ENCODE measurements at places on chromosomes 16 and 17.
A peak's percentile ranks its signal among the peaks of the same experiment; 100 is the strongest.

DNA sequence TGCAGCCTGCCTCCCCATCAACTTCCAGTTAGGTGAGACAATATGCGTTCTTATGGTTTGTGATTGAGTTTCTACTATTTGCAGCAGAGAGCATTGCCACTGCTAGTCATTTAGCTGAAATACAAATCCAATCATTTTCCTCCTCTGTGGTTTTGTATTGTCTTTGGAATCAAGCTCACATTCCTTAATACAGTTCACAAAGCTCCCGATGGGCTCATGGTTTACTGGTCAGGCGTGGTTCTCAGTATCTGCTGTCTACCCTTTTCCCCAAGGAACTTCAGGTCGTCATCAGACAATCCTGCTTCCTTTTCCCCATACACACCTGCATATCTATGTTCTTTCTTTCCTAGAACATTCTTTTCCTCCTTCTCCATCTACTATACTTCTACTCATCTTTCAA is 69.6 kb upstream of the GAS7 start:
- DNase-seq = no peak

- DNase-seq = no peak
Observed at GRCh38 chr17:82909322-82909904, 69.6 kb upstream of the ZNF750 start.

GRCh38 chr17:66063686-66064085 is 128.2 kb downstream of the CEP112 start:
- no peak for DNase-seq

GRCh38 chr17:38509772-38510420 is 81.6 kb downstream of the ARHGAP23 start:
- no peak for DNase-seq

DNA sequence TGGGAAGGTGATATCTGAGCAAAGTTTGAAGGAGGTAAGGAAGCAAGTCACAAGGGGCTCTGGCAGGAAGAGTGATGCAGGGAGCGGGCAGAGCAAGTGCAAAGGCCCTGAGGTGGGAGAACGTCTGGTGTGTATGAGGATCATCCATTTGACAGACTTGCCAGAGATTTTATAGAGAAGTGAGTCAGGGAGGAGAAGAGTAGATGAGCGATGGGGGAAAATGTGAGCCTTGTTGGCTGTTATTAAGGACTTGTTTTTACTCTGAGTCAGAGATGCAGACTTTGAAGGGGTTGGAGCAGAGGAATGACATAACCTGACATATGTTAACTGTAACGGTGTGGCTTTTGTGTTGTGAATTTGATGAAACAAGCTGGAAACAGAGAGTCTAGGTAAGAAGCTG is 3.5 kb upstream of the CLEC10A start:
- DNase-seq = no peak

GRCh38 chr17:74807925-74808324 is 31.8 kb upstream of the NAT9 start:
- DNase-seq = peak; percentile 76

DNA sequence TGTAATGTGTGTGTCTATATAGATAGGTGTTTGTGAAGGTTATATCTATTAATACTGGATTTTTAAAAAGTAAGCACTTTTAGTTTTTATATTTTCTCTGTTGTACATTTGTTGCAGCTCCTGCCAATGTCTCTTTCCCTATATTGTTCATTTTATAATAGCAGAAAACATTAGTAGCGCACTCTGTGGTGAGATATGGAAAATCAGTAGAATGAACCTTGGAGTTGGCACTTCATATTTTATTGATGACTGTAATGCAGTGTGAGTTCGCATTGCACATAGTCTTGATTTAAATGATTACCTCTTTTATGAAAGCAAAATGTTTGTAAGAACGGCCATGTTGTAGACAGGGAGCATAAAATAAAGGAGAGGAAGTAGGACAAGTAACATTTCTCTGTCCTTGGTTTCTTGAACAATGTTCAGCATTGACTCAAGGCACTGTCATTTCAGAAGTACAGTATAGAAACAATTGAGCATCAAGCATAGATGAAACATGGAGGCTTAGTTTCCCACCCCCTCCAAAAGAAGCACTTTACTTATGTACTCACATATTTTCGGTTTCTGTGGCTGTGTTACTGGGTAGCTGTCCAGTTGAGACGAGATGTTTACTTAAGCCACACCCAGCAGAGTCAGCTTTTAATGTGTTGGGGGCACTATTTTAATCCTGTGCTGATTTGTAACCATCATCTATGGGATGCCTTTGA is 74.0 kb downstream of the TANC2 start:
- DNase-seq = peak; percentile 23

- DNase-seq = no peak
Observed at GRCh38 chr17:49170216-49170615, 37.6 kb downstream of the B4GALNT2 start.

DNA sequence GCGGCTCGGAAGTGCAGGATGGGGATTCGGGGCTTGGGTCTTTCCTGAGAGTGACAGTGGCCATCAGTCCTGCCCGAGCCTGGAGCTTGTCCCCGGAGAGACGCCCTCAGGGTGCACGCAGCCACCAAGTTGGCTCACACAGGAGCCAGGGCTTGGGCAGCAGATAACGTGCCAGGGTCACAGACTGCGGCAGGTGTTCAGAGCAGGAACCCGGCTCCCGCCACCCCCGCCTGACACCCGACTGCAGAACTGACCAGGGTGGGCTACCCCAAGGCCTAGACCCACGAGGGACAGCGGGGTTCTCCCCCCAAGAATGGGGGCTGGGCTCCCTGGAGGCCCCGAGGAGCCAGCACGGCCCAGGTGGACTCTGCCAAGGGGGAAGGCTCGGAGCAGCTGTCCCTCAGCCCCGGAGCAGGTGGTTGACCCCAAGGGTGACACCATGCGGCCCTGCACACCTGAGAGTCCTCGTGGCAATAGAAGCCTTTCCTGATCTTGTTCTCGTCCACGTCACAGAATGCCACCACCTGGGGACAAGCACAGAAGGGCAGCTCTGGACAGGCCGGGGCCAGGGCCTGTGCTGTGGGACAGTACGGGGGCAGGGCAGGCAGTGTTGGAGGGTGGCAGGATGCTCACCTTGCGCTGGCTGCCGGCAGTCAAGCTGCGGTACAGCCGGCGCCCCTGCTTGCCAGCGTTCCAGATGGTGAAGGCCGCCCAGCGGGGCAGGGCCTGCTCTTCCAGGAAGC is 117.1 kb upstream of the ZNF750 start:
- DNase-seq = no peak

All from NCI-H526 treated with DMSO at 0.1 percent for 48 hours (cell line).